ENCODE measurements at places on chromosomes 13 and 19. TPM values are rescaled to one million over a fixed set of nuclear protein-coding genes. Genes with fewer than 3 reads are reported as not detected.

Gene PTGIR
- total RNA-seq: 0.77 TPM

Gene LRP3
- 21.9 TPM for total RNA-seq

Gene ZNF93
- total RNA-seq: 2.0 TPM

Gene OR7D2
- total RNA-seq: not detected

Gene EMP3
- 509 TPM for total RNA-seq

Gene CEACAM6
- total RNA-seq: not detected

Gene LGALS4
- total RNA-seq: 0.09 TPM

Gene IRGQ
- 14.2 TPM for total RNA-seq

Gene NTF4
- 0.16 TPM for total RNA-seq

Gene PRTN3
- not detected for total RNA-seq

Gene PGLYRP1
- not detected for total RNA-seq

Gene EPS8L1
- total RNA-seq: 0.47 TPM

Gene ZNF837
- 2.0 TPM for total RNA-seq

Gene TTYH1
- under 0.01 TPM for total RNA-seq

Gene R3HDM4
- total RNA-seq: 14.0 TPM

Gene RASAL3
- total RNA-seq: under 0.01 TPM

Gene C19orf44
- total RNA-seq: 2.0 TPM

Gene WDR62
- total RNA-seq: 0.52 TPM

Gene SLC10A2
- total RNA-seq: not detected

Gene CRB3
- total RNA-seq: 0.16 TPM

Gene ZFP28
- total RNA-seq: 6.0 TPM

Gene PSG1
- total RNA-seq: under 0.01 TPM

Gene KLF1
- not detected for total RNA-seq

Gene TYROBP
- total RNA-seq: not detected

Gene PEAK3
- not detected for total RNA-seq

Gene FAAP24
- 1.6 TPM for total RNA-seq

Gene OR10H2
- not detected for total RNA-seq

Gene UBE2L5
- not detected for total RNA-seq

Gene CYSLTR2
- total RNA-seq: not detected

Gene LHB
- total RNA-seq: not detected

Gene PSG6
- total RNA-seq: not detected

Gene RNF225
- 0.17 TPM for total RNA-seq

Gene OR7C1
- not detected for total RNA-seq

Gene KIR3DL1
- total RNA-seq: not detected

Gene SHISA7
- not detected for total RNA-seq

Gene VMAC
- 7.6 TPM for total RNA-seq

Gene SLC25A41
- total RNA-seq: 0.17 TPM

Gene ZIM2
- total RNA-seq: 0.09 TPM

Gene ADGRL1
- 3.8 TPM for total RNA-seq

Gene ANGPTL8
- not detected for total RNA-seq

Gene CELF5
- not detected for total RNA-seq

Gene SYMPK
- total RNA-seq: 27.0 TPM

Gene PNMA8B
- total RNA-seq: 3.0 TPM

Gene CGB3
- total RNA-seq: not detected

Gene ARHGEF7
- 24.1 TPM for total RNA-seq

All from bronchial smooth muscle cell (primary cell).